ENCODE measurements at places on chromosomes 13 and 19.

GRCh38 chr19:18304458-18305310 is 18.2 kb downstream of the LSM4 start:
- peak overlapping the region; percentile 97 for H3K27ac ChIP-seq
- DNase-seq = peak; percentile 93
- H3K4me3 ChIP-seq = peak overlapping the region; percentile 47
- H3K4me1 ChIP-seq = no peaks in the 10 kb centered on the region

DNA sequence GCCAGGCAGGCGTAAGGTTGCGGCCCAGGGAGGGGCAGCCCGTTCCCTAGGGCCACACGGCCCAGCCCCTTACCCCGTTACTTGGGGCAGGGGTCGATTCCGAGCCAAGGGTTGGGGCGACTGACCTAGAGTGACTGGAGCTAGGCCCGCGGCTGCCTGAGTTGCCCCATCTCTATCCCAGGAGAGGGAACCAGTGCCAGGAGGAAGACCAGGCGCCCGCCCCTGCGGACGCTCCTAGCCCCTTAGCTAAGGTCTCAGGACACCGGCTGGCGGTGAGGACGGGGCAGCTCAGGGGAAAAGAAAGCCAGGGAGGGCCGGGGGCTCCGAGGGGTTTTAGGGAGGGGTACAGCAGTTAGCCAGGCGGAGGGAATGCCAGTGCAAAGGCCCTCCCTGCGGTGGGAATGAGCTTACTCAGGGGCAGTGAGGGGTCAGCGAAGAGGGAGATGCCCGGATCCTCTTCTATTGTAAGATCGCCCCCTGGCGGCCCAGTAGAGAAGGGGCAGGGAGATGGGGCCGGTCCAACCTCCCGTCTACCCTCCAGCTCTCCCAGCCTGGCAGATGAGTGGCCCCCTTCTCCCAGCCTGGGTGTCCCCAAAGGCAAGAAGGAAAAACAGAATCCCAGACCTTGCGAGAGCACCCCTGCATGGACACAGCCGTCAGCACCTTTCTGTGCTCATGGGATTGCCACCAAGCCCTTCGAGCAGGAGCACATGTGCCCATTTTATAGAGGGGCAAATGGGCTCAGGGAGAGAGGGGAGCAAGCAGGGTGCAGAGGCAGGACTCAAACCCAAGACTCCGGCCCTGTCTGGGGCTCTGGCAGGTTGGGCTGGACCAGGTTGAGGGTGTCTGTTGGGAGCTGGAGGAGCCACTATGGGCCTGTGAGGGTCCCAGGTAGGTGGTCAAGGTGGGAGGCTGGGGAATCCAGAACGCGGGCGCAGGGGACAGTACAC is 16.3 kb downstream of the CILP2 start:
- H3K27ac ChIP-seq = no peak overlapping the region
- no peak for DNase-seq
- no peak overlapping the region for H3K4me3 ChIP-seq
- H3K36me3 ChIP-seq = no peaks in the 10 kb centered on the region
- no peaks in the 10 kb centered on the region for H3K27me3 ChIP-seq
- H3K4me1 ChIP-seq = no peaks in the 10 kb centered on the region

GRCh38 chr13:75739244-75739868 is 103.2 kb downstream of the LMO7 start:
- no peak for DNase-seq
- H3K27ac ChIP-seq = no peak overlapping the region
- H3K36me3 ChIP-seq = no peaks in the 10 kb centered on the region
- H3K27me3 ChIP-seq = no peaks in the 10 kb centered on the region
- H3K4me3 ChIP-seq = no peak overlapping the region

DNA sequence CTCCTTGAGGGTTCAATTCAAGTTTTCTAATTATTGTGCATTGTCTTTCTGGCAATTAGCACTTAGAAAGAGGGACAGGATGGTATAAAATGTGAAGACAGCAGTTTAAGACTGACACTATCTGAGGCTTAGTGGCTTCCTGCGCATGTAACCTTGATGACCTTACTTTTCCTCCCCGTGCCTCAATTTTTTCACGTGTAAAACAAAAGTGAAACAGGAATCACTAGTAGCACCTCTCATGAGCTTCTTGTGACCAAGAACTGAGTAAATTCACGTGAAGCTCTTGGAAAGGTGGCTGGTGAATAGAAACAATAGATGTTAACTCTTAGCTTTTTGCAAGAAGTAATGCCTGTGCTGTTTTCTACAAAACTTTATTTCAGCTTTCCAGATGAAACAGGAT is 233.9 kb downstream of the LMO7 start:
- no peak overlapping the region for H3K27ac ChIP-seq
- H3K27me3 ChIP-seq = no peaks in the 10 kb centered on the region
- no peak overlapping the region for H3K4me3 ChIP-seq
- no peak for DNase-seq

- H3K27me3 ChIP-seq = no peaks in the 10 kb centered on the region
- no peak for DNase-seq
- H3K27ac ChIP-seq = no peak overlapping the region
- H3K36me3 ChIP-seq = no peaks in the 10 kb centered on the region
- H3K4me3 ChIP-seq = no peak overlapping the region
- peaks cover 4% of the 10 kb centered on the region for H3K4me1 ChIP-seq
These were observed 45.9 kb downstream of the PCDH9 start for GRCh38 chr13:67184247-67184646.

- H3K4me1 ChIP-seq = no peaks in the 10 kb centered on the region
- no peaks in the 10 kb centered on the region for H3K36me3 ChIP-seq
- no peak overlapping the region for H3K27ac ChIP-seq
- DNase-seq = peak; percentile 1
- H3K27me3 ChIP-seq = no peaks in the 10 kb centered on the region
These were observed 538.4 kb upstream of the PCDH20 start for GRCh38 chr13:61954092-61954491.

All from common myeloid progenitor, CD34-positive (primary cell).